Fibroblast of the aortic adventitia (primary cell): ENCODE measurements at places on chromosomes 5 and 9. TPM values are rescaled to one million over a fixed set of nuclear protein-coding genes. Genes with fewer than 3 reads are reported as not detected.

The HRH2 gene
- total RNA-seq = under 0.01 TPM in 1 of 2 replicates, not detected in the other

The KCNMB1 gene
- total RNA-seq = not detected in 2 replicates

The YIPF5 gene
- total RNA-seq = 83.9 and 125 TPM in 2 replicates

The DDX4 gene
- not detected in 2 replicates for total RNA-seq

The SLC1A3 gene
- total RNA-seq = 3.7 and 4.1 TPM in 2 replicates

The CCDC192 gene
- total RNA-seq = not detected in 2 replicates

The GPR150 gene
- 0.27 and 0.98 TPM in 2 replicates for total RNA-seq

The ENTPD2 gene
- total RNA-seq = 0.09 TPM in 1 of 2 replicates, not detected in the other

The DBN1 gene
- 151 and 188 TPM in 2 replicates for total RNA-seq

The NDUFA8 gene
- 23.5 and 25.2 TPM in 2 replicates for total RNA-seq
